ENCODE measurements at places on chromosomes 1 and 21.

DNA sequence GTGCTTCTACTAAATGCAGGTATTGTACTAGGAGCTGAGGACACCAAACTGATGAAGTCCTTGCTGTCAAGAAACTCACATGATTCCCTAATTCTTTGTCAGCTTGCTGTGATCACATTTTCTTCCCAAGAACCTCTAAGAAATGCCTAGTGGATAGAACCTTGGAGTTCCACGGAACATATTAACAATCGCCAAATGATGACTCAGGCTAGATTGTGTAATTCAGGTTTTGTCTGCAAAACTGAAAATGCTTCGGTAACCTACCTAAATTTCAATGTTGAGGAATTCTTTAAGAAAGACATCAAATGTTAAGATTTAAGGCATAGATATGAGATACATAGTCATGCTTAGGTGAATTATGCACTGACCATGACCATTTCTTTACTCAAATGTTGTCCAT, 1.7 kb upstream of the GADD45A start:
- DNase-seq = no peak

- DNase-seq = no peak
Observed at GRCh38 chr1:180925471-180926051, 12.9 kb downstream of the KIAA1614 start.

DNA sequence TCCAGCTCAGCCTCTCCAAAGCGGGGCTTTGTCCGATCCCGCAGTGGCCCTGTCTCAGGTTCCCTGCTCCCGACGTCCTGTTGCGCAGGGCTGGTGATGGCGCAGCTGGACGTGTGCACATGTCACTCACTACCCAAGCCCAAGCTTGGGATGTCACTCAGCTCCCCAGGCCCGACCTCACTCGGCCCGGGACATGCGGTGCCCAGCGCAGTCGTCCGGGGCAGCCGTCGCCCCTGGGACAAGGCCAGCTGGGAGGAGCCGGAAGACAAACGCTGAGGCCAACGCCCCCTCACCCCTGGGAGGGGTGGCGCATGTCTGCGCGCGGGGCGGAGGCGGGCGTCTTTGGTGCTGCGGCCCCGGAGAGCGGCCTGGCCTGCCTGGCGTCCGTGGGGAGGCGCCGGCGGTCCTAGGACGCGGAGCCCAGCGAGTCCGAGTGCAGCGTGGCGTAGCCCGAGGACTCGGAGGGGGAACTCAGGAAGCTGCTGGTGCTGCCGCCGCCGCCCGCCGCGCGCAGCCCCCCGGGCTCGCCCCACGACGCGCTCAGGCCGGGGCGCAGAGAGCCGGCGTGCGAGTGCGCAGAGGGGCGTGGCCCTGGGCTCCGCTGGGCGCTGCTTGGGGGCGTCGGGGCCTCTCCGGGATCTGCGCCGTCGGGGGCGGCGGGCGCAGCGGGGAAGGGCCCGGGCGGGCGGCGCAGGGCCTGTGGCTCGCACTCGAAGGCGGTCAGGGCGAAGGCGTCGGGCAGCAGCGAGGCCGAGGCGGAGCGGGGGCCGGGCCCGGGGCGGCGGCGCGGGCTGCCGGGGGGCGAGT, 5.2 kb downstream of the HES3 start:
- no peak for DNase-seq

DNA sequence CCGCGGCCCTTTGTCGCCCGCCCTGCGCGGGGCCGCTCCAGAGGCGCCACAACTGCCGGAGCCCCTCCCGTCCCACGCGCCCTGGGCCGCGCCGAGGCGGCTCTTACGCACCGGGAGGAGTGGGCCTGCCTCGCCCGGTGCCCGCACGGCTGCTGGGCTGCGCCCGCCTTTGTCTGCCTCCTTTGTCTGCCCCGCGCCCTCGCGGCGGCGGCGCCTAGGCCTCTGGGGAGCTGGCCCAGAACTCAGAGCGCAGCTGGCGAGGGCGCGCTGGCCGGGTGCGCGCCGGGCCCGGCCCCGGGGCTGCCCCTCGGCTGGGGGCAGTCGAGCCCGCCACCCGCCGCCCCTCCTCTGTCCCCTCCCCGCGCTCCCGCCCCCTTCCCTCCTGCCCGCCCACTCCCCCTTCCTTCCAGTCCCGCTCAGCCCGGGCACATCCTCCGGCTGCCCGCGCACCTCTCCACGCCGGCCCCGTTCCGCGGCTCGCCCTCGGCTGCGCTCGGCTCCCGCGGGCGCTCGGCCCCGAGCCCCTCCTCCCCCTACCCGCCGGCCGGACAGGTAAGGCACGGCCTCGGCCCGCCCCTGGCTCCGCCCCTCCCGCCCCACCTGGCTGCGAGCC, at the start of gene DRAXIN:
Gene DRAXIN (plus strand): TSS at position 409 of the 613 bp plus-strand sequence. CDS start 14,549 bp downstream, outside the sequence.
- no peak for DNase-seq

DNA sequence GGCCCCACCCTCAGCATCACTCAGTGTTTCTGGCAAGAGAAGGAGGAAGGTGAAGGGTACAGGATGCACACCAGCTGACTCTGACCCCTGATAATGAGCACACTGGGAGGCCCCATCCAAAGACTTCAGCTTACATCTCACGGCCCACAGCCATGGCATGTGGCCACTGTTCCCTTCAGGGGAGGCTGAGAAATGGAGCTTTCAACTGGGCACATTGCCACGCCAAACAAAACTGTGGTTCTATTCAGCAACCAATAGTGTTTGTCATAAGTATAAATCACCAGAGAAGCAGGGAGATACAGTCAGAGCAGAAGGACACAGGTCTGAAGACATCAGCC, 12.7 kb upstream of the TRAF3IP3 start:
- no peak for DNase-seq

GRCh38 chr1:26281971-26282370, 2.1 kb downstream of the SH3BGRL3 start:
- no peak for DNase-seq

DNA sequence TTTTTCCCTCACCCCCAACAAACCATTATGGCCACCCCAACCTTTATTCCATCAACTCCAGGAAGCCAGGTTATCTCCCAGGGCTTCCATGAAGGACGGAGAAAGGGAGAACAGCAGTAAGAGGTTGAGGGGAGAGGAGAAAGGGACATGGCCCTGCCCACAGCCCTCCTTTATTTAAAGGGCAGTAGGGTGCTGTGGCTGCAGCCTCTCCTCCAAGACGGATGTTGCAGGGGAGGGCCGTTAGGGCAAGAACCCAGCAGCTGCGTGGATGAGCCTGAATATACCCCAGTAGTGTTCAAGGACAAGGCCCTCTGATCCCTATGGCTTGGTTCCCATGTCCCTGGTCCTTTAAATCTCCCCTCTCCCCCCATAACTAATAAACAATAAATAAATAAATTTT, 5.9 kb downstream of the RXFP4 start:
- DNase-seq = no peak

- peak; percentile 78 for DNase-seq
Observed at GRCh38 chr21:45152265-45152746, 77.9 kb downstream of the ADARB1 start.

- DNase-seq = no peak
Observed at GRCh38 chr1:158798531-158798930, 17.5 kb upstream of the OR6N2 start.
